Activated CD4-positive, CD25-positive, alpha-beta regulatory T cell treated with anti-CD3 and anti-CD28 coated beads, Interleukin-2, amount 50 U/mL, for 16 hours (primary cell): ENCODE measurements at places on chromosomes 1 and 21.

GRCh38 chr1:13801655-13802486 lies 101.9 kb downstream of the PRDM2 start:
- no peak for DNase-seq

GRCh38 chr1:160204526-160205241 lies 500 bp upstream of the PEA15 start:
- DNase-seq, result no peak

GRCh38 chr1:14390816-14391215 lies 207.7 kb upstream of the KAZN start:
- DNase-seq, result no peak

- DNase-seq, result no peak
These were observed 142.7 kb downstream of the FOXD2 start for GRCh38 chr1:47580451-47580995.

- no peak for DNase-seq
These were observed 61.5 kb downstream of the SIPA1L2 start for GRCh38 chr1:232568331-232568852.

DNA sequence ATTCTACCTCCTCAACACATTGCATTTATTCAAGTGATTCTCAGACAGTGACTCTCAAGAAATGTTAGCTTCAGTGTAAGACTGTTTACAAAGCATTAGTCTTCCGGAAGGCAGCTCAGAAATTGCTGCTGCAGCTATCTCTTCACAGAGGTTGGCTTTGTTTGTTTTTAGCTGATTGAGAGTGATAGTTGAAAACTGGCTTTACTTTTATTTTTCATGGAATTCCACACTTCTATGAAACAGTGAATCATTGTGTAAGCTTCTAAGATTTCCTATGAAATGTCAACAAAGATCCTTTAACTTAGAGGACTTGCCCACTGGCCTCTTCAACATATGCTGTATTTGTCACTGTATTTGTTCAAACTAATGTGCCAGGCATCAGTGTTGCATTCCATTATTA lies 121.3 kb downstream of the TNNI3K start:
- no peak for DNase-seq

DNA sequence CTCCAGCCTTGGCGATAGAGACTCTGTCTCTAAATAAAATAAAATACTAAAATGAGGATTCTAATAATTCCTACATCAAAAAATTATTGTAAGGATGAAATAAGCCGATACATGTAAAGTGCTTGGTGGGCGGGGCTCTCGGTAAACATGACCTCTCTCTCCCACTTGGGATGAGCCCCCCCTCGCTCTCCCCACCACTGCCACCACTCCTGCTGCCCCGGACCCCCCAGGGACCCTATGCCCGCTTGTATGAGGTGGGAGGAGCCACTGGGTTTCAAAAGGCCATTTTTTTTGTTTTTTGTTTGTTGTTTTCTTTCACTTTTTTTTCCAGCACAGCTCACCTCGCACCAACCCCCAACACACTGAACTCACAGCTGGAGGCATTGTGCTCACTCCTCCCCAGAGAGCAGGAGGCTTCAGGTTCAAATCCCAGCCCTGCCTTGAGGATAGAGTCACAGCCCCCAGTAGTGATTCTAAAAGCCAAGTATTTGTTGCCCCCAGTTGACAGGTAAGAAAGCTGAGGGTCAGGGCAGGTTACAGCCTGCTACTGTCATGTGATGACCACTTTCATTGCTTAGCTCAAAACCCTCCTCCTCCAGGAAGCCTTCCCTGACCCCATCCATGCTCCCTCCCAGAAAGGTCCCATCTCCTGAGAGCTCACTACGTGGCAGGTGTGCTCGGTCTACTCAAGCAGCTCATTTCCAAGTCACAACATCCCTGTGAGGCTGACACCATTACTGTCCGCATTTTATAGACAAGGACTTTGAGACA lies 4.2 kb downstream of the SDC3 start:
- no peak for DNase-seq

- DNase-seq, result no peak
These were observed 852 bp downstream of the KTI12 start for GRCh38 chr1:52032785-52033131.

GRCh38 chr1:246784621-246785493 lies 60.6 kb downstream of the SCCPDH start:
- DNase-seq, result no peak

GRCh38 chr1:24754229-24754628 lies 9.0 kb downstream of the CLIC4 start:
- DNase-seq, result no peak

DNA sequence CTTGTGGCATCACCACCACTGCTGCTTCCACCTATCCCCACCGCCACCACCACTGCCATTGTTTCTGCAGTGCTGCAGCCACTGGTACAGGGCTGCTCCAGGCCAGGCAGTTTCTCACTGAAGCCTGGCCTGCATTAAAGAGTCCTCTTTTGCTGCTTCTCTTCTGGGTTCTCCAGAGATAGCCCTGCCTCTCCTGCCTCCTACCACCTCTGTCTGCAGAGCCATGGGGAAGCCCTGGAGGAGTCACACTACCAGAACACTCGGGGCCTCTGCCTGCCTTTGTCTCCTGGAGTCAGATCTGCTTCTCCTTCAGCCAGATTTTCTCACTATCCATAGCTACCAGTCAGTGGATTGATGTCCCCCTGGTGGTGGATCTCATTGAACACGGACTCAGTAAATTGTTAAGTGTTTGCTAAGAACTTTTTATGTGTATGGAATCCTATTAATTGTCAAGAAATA lies 37.7 kb upstream of the DDAH1 start:
- no peak for DNase-seq

- no peak for DNase-seq
These were observed 53.0 kb downstream of the PBX1 start for GRCh38 chr1:164611754-164612642.
